ENCODE measurements at places on chromosomes 1 and 21. TPM values are rescaled to one million over a fixed set of nuclear protein-coding genes. Genes with fewer than 3 reads are reported as not detected.

DNA sequence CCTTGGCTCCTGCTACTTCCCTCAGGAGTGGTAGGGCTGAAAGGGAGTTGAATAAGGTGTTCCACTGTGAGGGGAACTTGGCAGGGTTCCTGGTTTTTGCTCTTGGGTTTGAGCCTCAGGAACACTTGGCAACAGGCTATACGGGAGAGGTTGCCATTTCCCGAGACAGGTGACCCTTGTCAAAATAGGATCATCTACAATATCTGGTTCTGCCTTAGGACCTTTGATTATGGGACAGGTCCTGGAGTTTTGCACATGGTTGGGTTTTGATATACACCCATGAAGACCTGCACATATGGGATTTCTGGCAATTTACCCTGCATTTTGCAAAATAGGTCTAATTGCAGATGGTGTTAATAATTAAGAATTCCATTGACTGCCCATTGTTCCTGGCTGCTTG is 31.1 kb downstream of the YY1AP1 start:
- no peak for DNase-seq

DNA sequence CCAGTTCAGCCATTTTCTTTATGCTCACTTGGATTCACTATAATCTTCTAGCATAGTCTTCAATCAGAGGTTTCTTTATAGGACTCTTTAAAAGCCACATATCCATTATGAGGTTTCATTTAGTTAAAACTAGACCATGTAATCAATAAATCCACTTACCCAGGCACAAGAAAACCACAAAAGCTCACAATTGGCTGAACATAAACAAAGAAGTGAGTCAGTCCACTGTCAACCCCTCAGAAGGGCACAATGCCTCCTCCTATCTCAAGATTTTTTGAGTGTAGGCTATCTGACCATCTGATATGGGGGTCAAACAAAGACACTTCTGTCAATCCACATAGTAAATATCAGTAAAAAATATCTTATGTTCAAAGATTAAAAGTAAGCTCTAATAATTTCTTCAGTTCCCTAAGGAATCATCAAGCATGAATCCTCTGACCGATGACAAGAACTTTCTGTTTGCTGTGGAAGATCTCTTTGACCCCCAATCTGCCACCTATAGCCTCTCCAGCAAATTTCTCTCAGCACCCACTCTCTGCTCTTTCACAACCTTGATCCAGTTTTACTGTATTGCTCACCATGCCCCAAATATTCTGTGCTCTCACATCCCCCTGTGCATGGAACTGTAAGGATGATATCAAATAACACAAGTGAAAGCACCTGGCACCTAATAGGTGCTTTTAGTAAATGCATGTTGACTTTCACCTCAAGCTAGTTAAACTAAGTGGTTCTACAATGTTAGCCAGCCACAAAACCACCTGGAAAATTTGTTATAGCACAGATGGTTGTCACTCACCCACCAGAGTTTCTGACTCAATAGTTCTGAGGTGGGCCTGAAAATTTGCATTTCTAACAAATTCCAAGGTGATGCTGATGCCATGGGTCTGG is 16.7 kb downstream of the RAB3B start:
- DNase-seq, result no peak

SPRR4 gene
- not detected for total RNA-seq

DNA sequence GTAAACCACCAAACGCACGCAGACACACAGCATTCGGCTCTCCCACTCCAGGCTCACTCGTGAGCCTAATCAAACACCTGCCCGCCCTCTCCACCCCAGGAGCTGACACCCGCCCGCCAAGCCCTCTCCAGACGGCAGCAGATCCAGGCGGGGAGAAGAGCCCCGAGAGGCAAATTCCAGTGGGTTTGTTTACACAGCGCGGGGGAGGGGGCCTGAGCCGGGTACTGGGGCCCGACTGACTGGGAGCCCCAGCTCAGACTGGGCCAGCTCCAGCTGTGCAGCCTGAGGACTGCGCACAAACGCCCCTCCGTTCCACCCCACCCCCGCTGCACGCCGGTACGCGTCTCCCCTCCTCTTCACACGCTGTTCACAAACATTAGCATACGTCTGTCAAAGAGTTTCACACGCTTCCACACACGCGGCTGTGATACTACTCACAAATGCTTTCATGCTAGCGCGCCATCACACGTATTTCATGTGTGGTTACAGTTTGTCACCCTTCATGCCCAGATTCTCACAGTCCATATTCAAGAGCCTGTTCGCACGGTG is 1.0 kb upstream of the EFNA1 start:
- peak; percentile 80 for DNase-seq

- no peak for DNase-seq
These were observed 403.2 kb upstream of the B3GALT2 start for GRCh38 chr1:193589597-193590040.

LAX1 gene
- total RNA-seq, result 0.06 TPM

DNA sequence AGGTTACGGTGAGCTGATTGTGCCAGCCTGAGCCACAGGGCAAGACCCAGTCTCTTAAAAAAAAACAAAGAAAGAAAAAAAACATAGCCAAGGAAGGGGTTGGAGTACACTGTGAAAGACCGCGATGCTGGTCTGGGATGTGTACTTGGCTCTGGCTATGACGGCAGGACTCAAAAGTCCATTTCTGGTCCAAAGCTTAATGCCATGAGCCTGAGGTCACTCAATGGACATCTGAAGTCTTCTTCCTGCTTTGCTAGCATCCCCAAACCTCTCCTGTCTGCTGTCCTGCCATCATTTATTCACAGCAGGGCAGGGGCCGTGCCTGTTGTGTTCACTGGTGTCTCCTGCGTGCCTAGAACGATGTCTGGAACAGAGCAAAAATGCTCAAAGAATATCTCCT is 1.5 kb upstream of the ARHGEF10L start:
- no peak for DNase-seq

- no peak for DNase-seq
These were observed 99.3 kb downstream of the CEP350 start for GRCh38 chr1:180053594-180054567.

DNA sequence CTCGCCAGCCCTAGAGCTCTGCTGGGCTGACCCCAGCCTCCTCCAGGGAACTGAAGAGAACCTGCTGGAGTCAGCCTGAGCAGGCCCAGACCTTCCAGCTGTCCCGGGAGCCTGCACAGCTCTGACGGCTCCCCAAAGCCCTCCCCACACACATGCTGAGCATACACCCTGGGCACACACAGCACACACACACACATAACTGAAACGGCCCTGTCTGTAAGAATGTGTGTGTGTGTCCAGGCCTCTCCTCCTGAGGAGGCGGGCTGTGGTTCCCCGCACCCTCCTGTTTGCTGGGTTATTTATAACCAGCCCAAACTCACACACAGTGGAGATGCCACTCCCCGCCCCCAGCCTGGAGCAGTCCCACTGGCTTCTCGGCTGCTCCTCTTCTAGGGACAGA is 20.2 kb downstream of the SDC3 start:
- DNase-seq, result no peak

GNAT2 gene
- not detected for total RNA-seq

- no peak for DNase-seq
These were observed 48.6 kb downstream of the ITSN1 start for GRCh38 chr21:33690874-33691273.

DNA sequence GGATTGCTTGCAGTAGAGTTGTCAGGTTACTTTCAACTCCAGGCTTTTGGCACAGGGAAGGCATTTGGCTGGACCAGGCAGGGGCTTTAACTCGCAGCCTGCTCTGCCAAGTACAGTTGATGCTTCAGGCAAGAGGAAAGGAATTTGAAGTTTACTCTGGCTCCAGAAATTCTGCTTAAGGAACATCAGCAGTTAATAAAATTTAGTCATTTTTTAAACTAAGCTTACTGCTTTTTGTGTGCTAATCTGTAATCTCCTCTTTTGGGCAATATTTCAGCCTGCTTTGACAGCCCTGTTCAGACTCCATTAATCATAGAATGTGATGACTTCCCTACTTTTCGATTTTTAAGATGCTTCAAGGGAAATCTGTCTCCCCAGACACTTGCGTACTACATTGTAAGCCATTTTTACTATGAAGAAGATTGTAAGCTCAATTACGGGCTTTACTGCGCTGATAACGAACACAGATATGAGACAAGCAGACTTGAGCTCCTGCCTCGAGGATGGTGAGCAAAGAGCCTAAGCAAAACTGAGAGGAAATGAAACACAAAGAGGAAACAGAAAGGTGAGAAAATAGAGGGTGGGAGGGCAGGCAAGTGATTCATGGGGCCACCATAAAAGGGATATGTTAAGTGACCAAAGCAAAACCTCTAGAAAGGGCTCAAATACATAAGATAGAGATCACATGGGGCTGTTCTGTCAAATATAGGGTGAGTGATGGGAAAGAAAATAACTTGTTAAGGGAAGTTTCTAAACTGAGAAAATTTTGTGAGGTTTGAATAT is 76.6 kb upstream of the VAV3 start:
- DNase-seq, result no peak

DCDC2B gene
- total RNA-seq, result not detected

GRHL3 gene
- not detected for total RNA-seq

BGLAP gene
- total RNA-seq, result 0.44 TPM

DNA sequence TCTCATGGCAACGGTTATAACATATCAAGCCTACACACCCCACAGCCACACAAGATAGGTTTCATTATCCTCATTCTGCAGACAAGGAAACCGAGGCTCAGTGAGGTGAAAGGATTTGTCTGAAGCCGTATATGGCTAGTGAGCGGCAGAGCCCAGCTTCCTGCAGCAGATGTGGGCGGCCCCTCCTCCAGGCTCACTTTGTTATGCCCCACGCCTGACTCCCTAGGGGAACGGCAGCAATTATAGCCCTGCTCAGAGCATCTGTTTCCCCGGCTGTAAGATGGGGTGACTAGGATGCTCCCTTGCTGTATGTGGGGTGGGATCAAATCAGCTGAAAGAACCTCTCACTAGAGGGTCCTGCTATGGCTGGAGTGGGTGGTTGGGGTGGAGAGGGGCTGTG is 22.1 kb downstream of the GRHL3 start:
- no peak for DNase-seq

DNA sequence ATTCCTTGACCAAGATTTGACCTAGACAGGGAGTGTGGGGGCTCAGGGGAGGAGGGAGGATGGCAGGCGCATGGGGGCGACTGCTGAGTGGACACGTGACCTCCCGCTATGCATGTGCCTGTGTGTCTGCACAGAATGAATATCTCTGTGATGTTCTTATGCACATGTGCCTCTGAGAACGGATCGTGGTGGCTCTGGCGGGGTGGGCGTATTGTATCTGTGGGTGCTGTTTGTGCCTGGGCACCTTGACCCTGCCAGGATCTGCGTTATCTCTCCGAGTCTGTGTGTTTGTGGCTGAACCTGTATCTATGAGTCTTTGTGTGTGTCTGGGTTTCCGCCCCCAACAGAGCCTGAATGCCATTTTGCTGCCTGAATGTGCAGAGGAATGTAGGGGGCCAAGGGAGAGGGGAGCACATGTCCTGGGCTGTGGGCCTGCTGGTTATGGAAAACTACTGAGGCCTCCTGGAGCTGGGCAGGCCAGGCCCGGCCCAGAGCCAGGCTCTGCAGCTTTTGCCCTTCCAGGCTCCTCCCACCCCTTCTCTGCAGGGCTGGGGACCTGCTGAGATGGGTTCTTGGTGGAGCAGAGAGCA is 102.5 kb downstream of the EBNA1BP2 start:
- no peak for DNase-seq

DNA sequence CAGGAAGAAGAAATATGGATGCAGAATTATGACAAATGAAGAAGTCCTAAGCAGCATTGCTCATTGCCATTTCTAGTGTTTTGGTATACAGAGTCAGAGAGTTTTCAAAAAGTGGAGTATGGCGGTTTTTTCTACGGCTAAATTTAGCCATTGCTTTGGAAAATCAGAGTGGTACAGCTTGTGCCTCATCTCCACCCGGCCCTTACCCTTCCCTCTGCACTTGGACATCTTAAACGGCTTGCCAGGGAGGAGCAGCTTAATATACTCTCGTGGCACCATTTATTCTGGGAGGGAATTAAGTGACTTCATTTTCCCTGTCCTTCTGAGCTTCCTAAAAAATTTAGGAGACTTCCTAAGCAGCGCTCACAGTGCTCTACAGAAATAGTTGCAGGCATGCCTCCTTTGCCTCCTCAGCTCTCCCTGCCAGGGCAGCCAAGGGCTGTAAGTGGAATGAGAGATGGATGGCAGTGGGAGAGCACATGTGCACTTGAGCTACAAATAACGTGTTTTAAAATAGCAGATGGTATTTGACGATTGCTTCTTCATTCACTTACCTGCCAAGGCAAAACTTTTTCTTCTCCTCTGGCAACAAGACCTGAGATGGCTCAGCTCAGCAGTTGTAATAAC is 51.5 kb upstream of the VAMP3 start:
- DNase-seq, result no peak

DNA sequence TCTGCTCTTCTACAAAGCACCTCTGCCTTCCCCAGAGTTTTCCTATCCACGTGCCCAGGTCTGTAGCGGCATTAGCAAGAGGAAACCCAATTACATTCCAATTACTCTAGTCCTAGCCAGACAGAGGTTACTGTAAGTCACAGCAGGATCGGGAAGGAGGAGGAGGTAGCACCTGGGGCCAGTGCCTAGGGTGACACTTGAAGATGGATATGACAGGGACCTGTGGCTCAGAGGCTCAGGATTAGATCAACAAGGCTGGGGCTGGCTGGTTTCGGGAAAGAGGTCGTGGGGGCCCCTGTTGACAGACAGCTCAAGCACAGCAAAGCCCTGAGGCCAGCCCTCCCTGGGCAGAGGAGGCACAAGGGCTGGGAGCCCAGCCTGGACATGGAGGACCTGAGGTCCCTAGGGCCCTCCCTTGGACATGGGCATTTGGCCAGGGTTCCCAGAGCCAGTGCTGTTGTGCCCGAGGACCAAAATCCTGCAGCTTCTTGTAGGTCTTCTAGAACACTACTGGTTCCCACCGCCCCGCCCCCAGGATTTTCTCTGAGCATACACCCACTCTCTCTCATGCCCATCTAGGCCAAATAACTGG is 3.0 kb upstream of the HCRTR1 start:
- no peak for DNase-seq

- peak; percentile 48 for DNase-seq
These were observed 21.3 kb upstream of the PRSS38 start for GRCh38 chr1:227793948-227794816.

- DNase-seq, result no peak
These were observed 51.9 kb upstream of the CYP2J2 start for GRCh38 chr1:59978511-59978910.

DNA sequence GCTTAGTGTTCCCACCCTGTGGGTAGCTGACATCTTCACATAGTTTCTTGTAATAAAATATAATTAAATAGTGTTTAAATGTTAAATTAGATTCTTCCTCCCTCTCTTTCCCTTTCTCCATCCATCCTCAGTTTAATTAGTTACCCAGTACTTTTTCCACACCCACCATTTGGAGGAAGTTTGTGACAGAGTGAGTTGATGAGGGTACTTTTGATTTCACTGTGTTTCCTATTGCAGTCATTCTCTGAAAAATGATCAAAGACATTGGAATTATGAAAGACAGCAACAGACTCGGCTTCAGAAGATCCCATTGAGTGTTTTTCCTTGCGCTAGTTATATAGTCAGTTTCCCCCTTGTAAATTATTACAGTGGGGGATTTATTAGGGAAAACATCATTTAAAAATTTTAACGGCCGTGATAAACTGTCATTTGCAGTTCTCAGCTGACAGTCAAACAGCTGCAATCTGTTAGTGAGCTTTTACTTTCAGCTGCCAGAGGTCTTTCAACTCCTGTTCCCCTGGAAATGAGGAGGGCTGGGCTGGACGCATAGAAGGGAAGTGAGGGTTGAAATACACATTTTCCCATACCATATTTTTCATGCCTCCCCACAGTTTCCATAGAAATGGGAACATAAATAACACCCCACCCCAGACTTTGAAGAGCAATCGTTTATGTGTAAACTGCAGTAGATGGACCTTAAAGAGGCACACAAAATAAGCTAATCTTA is 61.3 kb upstream of the CACYBP start:
- no peak for DNase-seq

CCSAP gene
- total RNA-seq, result 1.5 TPM

- no peak for DNase-seq
These were observed 147.8 kb downstream of the SLC45A1 start for GRCh38 chr1:8465692-8466091.

Measured in right lobe of liver (tissue), 6 donors.